IMR-90 (cell line): ENCODE measurements at places on chromosomes 2 and 18. TPM values are rescaled to one million over a fixed set of nuclear protein-coding genes. Genes with fewer than 3 reads are reported as not detected.

GRCh38 chr2:127721311-127721977 lies 20.1 kb downstream of the SFT2D3 start:
- DNase-seq, result peak; percentile 68

Gene SCLY
- 10.5 and 11.5 TPM in 2 replicates for polyA plus RNA-seq

DNA sequence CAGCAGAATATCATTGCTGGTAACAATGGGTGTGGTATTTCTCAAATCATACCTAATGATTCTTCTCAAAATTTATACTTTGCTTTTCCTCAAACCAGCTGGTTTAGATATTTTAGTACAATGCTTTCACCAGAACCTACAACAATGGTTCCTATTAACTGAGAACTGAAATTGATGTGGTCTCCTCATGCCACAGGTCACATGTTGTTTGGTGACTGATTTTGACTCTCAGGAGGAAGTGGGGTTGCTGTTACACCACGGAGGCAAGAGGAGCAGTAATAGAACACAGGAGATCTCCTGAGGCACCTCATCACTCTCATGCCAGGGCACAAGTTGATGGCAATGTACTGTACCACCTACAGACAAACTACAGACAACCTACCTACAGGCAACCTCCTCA lies 3.0 kb upstream of the CEP68 start:
- no peak for DNase-seq

DNA sequence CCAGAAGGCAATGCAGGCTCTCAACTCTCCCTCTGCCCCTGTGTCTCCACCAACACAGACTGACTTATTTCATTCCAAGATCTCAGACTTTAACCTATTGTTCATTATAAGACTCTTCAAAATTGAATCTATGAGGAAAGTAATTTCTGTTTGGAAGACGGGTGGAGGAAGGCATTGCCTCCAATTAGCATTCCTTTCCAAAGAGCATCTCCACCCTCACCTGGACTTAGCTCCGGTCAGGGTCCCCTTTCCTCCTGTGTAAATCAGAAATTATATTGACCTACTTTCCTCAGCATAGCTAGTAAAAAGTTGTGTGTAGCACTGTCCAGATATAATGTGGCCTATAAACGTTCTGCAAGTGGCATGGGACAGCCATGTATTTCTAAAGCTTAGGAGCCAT lies 230.4 kb upstream of the ACVR2A start:
- DNase-seq, result no peak

DNA sequence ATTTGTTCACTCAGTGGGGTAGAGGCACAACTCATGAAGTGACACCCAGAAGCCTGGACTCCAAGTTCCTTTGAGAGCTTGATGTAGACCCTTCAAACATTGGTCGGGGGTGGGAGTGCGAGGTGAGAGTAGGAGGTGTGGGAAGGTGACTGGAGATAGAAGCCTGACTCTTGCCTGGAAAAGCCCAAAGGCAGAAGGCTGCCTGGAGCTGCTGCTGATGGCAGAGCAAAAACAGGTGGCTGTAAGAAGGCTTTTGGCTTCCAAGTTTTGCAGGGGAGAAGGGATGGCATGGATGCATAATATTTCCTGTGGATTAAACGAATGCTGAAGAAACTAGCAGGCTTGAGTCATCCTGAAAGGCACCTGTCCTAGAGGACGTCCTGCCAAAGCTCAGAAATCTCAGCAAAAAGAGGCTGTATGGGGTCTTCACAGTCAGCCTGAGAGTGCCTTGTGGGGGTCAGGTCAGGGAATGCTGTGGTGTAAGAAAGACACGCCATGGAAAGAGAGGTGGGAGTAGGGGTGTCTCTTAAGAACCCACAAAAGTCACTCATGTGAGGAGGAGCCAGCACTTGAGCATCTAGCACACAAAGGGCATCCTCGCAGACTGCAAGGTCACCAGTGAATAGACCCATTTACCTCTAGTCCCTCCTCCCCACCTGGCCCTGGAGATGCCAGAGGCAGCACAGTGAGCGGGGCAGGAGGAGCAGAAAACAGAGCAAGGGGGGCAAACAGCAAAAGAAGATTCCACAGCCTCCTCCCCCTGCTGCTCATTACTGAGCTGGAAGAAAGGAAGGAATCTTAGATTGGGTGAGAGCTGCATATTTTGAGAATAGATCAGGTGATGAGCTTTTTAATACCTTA lies 37.5 kb downstream of the FASTKD2 start:
- no peak for DNase-seq

DNA sequence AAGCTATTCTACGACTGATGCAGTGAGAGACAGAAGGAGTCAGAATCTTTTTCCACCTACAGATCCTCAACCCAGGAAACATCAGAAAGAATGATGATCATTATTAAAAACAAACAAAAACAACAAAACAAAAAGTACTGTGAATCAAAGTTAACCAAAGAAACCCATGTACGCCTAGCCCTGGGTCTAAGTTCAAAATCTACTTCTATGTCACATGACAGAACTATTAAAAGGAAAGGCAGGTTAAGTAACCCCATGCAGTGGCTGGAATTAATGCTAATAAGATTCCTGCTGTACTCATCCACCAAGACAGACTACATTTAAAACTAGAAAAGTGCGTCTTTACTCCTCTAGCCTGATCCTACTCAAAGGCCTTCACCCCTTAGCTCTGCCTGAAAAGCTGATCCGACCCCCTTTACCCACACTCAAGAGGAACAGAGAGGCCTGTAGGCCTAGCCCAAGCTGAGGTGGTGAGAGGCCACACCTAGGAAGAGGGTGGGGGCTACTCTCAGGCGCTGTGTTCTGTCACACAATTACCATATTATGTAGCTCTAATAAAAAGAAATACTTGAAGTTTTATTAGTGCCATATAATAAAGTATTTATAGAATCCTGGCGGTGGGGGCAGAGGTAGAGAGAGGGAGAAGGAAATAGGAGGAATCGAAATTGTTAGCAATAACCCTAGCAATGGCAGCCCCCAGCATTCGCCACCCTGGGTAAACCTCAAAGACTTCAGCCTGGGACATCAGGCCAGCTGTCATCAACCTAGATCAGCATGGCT lies 37.1 kb downstream of the NHEJ1 start:
- DNase-seq, result no peak

DNA sequence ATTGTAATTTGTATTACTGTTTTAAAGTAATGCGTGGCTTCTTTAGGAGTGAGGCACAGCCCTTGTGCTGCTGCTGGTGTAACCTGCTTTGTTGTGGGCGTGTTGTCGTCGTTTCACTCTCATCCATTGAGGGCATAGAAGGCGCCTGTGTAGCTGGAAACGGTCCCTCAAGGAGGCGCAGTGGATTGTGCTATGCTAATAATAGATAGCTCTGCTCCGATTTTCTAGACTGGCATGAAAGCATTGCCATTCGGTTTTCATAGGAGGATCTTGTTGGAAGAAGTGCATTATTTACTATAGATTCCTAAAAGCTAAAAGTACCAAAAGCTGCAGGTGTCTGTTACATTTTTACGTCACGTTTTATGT lies 17.9 kb downstream of the RAB12 start:
- DNase-seq, result no peak

Gene TAF4B
- 0.38 and 0.42 TPM in 2 replicates for polyA plus RNA-seq

GRCh38 chr2:126796931-126797621 lies 101.6 kb upstream of the TEX51 start:
- no peak for DNase-seq

GRCh38 chr2:183718246-183718645 lies 594.0 kb downstream of the NUP35 start:
- DNase-seq, result no peak

DNA sequence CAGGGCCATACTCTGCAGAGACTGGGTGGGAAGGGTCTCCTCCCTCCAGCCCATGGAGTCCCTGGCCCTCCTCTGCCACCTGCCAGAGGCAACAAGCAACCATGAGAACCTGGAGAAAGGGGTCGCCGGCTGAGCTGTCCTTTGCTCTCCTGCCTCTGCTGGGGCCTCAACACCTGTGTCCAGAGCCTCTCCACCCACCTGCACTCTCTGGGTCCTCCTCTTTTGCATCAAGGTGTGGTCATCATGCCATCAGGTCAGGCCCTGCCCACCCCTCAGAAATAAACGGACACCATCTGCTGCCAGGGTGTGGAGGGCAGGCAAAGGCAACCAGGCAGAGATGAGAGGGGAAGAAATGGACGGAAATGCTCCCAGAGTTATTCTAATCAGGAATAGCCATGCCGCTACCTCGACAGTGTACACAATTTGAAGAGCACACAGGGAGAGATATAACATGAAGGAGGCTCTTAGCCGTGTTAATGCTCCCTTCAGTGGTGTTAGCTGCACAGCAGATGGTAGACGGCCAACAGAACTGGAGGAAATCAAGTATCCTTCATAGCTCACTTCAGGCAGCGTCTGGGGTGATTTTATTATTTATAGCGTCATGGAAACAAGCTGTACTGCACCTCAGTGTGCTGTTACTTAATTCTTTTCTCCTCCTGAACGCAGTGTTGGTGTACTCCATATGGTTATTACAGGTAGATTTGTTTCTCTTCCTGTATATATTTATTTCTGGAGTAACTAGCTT lies 247.9 kb downstream of the TSN start:
- DNase-seq, result no peak

Gene ACOXL
- not detected in 2 replicates for polyA plus RNA-seq

Gene C2orf81
- polyA plus RNA-seq, result 0.26 and 0.74 TPM in 2 replicates

Gene SLC23A3
- 0.43 and 0.65 TPM in 2 replicates for polyA plus RNA-seq

GRCh38 chr18:40915724-40916123 lies 1039.3 kb upstream of the PIK3C3 start:
- no peak for DNase-seq

Gene TMEM247
- polyA plus RNA-seq, result not detected in 2 replicates

Gene RUFY4
- not detected in 2 replicates for polyA plus RNA-seq
